ENCODE measurements at places on chromosomes 16 and 17.
A peak's percentile ranks its signal among the peaks of the same experiment; 100 is the strongest.

DNA sequence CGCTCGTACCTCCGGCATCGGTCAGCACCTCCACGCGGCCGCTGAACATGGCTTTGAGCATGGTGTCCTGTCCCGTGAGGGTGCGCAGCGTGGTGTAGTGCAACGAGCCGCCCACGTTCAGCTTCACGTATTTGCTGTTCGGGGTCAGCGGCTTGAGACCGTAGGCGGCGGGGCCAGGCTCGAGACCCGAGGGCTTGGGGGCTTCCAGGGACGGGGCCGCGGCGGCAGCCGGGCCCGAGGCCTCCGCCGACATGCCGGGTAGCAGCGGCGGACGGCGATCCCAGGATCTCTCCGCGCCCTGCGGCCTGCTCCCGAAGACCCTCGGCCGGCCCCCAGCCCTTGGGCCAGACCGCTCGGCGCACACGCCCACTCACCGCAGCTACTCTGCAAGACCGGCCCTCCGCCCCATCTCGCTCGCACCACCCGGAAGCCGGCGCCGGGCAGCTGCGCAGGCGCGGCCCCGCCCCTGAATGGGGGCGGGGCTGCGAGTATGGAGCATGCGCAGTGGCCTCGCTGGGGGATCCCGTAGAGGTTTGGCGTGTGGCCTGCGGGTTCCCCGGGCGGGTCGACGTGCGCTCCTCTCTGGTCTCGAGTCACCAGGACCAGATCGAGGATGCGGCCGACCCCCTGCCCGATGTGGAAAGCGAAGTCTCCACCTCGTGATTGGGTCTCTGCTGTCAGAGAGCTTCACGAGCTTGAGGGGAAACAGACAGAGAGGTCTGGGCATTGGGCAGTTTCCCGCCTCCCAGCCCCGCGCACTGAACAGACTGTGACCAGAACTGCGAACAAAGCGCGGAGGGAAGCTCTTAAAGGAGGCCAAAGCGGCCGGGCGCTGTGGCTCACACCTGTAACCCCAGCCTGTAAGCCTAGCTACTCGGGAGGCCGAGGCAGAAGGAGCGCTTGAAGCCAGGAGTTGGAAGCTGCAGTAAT, at the start of gene KCTD13:
Gene KCTD13 (minus strand): TSS at position 446 of the 930 bp plus-strand sequence. CDS start 193 bp downstream, at position 253.
- peak; percentile 82 for DNase-seq

GRCh38 chr16:53773881-53774280, 69.9 kb downstream of the FTO start:
- no peak for DNase-seq

DNA sequence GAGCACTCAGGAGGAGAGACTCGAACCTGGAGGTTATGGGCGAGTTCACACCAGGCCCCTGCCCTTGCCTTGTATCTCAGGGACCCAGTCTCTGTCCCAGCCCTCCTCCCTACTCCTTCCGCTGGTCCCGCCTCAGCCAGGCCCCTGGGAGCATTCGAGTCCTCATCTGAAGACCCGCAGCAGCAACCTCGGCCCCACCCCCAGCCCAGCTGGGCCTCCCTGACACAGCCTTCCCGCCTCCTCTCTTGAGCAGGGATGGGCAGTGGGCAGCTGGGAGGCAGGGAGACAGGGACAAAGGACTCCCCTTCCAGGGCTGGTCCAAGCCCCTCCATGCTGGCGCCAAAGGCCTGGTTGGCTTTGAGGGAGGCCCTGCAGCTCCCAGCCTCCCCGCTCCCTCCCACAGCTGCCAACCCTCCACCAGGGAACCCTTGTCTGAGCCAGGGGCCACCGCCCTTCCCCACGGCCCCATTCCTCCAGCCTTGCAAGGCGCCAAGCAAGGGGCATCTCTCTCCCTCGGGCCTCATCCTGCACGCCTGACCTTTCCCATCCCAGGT, 15.4 kb upstream of the ZC3H18 start:
- no peak for DNase-seq

GRCh38 chr17:15266325-15267125, 1.4 kb upstream of the PMP22 start:
- DNase-seq, result no peak

DNA sequence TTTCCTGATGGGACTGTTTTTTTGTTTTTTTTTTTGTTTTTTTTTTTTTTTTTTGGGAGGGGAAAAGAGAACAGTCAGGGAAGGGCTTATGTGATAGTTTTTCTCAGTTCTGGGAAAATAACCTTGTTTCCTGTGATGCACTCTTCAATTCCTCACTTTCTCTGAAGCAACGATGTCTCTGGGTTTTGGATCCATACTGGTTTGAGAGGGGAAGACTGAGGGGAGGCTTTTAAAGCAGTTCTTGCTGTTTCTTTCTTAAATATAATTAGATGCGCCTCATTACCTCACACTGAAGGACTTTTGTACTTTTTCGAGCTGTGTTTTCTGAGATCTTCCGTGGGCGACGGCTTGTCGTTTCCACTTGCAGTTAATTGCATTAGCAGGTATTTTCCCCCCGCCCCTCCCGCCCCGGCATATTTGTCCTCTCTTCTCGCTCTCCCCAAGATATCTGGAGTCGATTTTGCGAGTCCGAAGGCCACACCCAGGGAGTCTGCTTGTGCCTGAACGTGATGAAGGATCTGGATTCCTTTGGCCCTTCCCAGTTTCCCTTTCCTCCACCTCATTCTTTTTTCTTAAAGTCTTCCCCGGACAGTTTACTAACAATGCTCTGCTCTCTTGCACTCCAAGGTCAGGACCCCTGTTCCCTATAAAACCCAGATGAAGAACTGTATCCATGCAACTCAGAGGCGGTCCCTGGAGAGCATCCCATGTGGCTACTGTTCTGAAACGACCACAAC, 125.2 kb upstream of the ZFHX3 start:
- no peak for DNase-seq

- DNase-seq, result no peak
Observed at GRCh38 chr16:87836844-87837581, 32.3 kb downstream of the SLC7A5 start.

DNA sequence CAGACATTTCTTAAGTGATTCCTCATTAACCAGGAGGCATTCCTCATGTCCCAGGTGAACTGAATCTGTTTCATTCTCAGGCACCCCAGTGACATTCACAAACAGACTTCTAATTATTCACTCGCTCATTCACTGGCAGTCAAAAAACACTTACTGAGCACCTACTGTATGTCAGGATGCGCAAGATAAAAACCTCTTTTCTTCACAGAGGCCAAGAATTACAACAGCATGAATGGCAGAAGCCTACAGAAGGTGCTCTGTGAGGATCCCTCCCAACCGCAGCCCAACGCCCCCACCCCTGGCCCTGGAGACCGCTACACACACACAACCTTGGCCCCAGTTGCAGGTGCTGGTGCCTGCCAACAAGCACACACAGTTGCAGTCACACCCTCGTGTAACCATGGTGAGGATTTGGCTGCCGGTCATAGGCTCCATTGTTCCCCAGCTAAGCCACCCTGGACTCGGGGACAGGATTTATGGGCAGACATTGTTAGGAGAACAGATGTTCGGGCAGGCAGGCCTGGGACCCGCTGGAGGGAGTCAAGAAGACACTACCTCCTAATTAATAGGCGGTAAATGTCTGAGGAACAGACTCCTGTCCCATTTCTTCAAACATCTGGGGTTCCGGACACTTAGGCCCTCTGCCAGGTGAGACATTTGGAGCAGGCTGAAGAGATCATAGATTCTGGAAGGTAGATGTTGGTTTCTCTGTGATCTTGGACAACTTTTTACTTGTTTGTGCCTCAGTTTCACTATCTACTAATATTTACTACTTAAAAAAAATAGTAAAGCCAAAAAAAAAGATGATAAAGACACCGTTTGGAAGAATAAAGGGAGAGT, 43.2 kb downstream of the CUEDC1 start:
- DNase-seq, result no peak

GRCh38 chr17:21687136-21687953, 5.0 kb upstream of the KCNJ18 start:
- no peak for DNase-seq

DNA sequence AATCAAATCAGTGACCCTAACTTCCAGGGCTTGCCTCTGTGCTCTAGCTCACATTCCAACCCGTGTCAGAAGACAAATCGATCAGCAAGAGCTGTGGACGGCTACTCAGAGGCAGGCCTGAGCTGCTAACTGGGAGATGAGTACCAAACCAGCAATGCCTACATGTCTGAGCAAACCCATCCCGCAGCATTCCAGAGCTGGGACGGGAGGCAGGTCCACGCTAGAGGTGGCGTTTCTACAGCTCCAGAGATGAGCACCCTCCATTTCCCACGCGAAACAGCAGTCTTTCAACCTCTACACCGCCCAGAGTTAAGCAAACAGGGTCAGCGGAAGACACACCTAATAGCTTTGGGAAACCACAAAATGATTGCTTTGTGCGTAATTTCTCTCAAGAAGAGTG, 6.5 kb downstream of the NXN start:
- DNase-seq, result peak; percentile 83

DNA sequence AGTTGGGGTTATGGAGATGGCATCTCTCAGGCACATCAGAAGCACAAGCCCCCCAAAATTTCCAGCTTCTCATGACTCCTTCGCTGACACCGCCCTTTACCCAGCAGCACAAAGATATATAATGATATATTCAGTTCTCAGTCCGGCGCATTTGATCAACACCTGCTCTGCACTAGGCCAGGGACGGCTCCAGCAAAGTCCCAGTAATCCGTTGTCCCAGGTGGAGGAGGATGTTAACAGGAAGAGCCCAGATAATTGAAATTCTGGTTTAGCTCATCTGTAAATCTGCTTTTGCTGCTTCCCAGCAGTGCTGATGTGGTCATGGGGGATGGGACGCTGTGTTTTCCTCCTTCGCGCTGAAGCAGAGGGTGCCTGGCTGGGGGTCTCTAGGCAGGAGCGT, 131.5 kb downstream of the OR1D5 start:
- no peak for DNase-seq

- DNase-seq, result no peak
Observed at GRCh38 chr16:3508736-3509135, 7.9 kb downstream of the CLUAP1 start.

DNA sequence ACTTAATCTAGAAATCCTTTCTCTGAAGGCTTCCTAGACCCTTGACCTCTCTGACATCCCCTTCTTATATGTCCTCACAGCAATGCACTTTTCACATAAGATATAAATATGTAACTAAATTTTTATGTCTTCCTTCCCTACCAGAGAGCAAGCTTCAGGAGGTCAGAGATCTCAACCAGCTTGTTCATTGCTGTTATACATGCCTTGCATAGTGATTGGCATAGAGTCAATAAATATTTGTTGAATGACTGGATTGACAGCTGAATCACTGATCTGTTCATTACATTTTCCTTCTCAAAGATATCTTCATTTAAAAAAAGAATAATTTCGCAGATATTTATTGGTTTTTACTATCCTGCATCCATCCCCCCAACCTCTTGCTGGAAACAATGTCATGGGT, 29.5 kb downstream of the HYDIN start:
- DNase-seq, result no peak

DNA sequence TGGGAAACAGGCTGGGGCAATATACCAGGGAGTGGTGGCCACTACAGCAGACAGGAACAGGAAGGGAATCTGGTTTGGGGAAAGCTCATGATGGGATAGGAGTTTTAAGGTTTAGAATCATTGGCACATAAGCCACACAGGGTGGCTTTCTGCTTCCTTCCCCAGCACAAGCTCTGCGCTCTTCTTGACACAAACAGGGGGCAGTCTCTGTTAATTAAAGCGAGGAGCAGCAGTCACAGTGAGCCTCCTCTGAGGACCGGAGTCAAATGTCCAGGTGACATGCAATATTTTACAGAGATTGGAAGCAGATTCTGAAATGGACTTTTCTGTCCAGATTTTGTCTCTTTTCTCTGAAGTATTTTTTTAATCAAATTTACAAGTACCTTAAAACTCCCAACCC, 2.8 kb upstream of the SHISA9 start:
- DNase-seq, result no peak

DNA sequence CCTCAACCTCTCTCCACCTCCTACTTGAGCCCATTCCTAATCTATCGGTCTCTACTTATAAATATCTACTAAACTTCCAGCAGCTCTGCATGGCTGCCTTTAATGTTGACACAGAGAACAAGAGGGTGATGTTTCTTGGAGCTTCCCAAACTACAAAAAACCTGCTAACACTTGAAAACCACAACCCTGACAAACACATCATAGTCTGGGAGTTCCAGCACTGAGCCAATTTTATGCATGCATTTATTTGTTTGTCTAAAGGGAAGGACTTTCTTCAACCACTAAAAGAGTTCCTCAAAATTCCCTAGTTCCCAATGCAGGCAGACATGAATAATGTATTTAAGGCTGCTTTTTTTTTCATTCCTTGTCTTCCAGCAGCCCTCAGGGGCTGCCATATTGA, 331.8 kb upstream of the XYLT1 start:
- DNase-seq, result no peak

DNA sequence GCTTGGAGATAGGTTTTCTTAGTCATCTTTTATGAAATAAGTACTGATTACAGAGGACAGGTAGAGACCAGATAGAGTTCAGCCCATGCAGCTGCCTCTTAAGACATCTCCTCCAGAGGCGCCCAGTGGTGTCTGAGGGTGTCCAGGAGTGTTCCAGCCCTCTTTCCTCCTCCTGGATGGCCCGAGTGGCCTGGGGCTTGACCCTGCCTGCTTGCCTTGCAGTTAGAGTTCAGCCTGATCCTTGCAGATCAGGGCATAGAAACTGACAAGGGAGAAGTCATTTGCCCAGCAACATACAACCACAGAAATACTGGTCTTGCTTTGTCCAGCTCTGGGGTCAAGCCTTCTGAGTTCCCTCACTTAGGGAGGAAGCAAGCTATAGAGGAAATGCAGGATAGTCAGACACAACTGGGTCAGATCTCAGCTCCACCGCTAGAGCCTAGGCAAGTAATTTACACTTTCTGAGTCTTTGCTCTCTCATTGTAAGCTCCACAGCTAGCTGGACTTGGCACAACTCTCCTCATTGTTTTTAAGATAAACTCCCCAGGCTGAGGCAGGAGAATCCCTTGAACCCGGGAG, 3.6 kb upstream of the CCL1 start:
- DNase-seq, result no peak

- DNase-seq, result no peak
Observed at GRCh38 chr16:64730261-64730660, 391.6 kb downstream of the CDH11 start.

DNA sequence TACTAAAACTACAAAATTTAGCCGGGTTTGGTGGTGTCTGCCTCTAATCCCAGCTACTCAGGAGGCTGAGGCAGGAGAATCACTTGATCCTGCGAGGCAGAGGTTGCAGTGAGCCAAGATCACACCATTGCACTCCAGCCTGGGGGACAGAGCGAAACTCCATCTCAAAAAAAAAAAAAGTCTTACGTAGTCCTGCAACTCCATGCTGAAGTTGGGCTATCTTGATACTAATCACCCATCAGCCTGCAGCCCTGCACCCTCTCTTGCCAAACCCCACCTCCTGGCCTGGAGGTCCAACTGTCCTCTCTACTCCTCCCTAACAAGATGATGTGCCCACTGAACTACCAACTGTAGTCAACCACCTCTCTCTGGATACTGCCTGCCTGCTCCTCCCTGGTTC, 4.8 kb downstream of the TMEM170A start:
- no peak for DNase-seq

DNA sequence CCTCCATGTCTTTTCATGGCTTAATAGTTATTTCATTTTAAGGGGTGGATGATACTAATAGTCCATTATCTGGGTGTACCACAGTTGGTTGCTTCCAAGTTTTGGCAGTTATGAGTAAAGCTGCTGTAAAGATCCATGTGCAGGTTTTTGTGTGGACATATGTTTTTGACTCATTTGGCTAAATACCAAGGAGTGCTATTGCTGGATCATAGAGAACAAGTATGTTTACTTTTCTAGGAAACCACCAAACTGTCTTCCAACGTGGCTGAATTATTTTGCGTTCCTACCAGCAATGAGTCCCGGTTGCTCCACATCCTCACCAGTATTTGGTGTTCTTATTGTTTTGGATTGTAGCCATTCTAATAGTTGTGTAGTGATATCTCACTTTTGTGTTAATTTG, 181.9 kb downstream of the SPECC1 start:
- no peak for DNase-seq

GRCh38 chr17:42436391-42436790, 13.3 kb upstream of the CAVIN1 start:
- no peak for DNase-seq

All from Caco-2 (cell line).